Activated T-helper 17 cell treated with anti-CD3 and anti-CD28 coated beads, Interleukin-2, amount 50 U/mL, for 72 hours (primary cell): ENCODE measurements at places on chromosomes 7 and 10. TPM values are rescaled to one million over a fixed set of nuclear protein-coding genes. Genes with fewer than 3 reads are reported as not detected.

DNA sequence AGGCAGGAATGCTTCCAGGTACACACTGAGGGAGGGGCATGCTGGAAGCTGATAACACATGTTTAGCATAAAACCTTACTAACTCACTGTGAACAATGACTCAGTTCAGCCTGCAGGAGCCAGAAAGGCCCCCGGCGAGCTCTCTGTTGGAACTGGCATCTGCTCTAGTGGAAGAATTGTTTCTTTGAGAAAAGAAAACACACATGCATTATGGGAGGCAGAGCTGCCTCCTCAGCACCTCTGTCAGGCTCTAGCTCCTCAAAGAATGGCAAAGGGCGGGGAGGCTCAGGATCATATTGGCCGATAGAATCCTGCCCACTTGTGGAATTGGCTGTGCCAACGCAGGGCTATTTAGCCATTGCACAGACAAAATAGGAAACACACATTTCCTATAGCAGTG lies 338.3 kb downstream of the CXCL12 start:
- ATAC-seq: no peak

GRCh38 chr7:132491391-132491945 lies 84.8 kb downstream of the PLXNA4 start:
- no peak for ATAC-seq

GRCh38 chr7:39541511-39541910 lies 24.7 kb upstream of the YAE1 start:
- no peak for ATAC-seq

DNA sequence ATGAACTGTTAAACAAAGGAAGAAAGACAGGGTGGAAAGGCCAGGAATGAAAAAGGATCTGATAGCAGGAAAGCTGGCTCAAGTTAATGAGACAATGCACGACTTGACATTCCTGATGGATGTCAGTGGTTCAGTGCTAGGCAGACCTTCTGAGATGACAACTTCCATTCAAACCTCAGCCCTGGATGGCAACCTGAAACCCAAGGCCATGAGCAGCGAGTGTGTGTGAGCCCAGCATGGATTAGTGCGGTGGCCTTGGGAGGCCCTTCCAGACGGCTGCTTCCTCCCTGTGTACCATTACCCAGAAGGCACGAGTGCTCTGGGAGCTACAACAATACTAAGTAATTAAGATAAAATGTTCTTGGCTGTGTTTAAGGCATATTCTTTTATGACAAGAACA lies 18.8 kb downstream of the TRIL start:
- ATAC-seq: no peak

DNA sequence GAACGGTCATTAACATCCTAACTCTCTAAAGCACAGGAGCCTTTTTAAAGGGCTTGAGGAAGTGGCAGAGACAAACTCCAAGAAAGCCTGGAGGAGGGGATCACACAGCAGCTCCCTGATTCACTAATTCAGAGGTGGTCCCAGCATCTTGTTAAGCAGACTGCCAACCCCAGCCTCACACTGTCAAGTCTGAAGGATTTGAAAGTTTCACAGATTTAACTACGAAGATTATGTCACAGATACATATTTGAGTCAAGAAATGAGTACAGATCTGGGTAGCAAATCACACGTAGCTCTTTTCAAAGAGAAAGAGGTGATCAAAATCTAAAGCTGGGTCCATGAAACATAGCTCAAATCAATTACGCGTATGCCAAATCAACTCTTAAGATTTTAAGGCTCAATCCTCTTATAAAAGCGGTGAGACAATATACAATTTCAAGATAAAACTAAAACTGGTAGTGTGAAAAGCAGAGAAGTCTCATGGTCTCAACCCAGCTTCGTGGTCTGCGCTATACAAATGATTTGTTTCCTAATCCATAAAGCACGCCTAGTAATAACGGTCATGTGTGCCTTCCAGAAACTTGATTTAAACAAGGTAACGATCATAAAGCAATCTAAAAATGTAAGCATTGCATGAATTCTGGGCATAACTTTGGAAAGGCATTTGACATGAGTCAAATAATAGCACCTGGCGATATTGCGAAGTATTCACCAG lies 229.9 kb upstream of the MKLN1 start:
- peak; percentile 83 for ATAC-seq

DNA sequence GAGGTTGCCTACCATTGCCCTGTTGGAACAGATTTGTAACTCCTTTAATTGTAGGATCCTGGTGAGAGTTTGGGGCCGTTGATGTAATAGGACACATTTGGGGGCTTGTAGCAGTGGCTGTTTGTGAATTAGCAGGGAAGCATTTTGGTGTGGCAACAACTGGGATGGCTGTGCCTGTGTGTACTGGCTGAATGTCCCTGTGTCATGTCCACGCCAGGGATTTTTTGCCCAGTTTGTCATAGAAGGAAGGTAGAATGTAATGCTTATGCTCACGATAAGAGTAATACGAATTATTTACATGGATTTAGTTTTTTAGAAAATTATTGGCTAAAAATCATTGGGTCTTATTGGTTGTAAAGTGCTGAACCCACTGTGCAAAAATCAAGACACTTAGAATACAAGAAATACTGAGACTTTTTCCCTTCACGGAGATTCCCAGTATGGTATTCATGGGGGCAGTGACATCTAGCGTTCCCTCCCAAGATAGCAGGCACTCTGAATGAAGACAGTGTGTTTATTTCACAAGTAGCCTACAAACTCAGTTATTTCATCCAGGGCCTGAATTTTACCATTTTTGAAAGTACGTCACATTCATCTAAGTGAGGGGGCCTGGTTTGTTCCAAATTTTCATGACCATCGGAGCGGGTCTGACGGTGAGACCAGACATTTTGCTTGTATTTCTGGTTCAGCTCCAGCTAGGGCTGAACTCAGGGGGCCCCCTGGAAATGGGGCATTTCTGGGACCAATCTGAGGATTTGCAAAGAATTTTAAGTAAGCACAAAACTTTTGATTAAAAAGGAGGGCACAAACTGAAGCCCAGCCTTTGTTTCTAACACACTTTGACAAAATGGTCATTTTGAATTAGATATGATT lies 74.7 kb downstream of the CACNB2 start:
- no peak for ATAC-seq

DNA sequence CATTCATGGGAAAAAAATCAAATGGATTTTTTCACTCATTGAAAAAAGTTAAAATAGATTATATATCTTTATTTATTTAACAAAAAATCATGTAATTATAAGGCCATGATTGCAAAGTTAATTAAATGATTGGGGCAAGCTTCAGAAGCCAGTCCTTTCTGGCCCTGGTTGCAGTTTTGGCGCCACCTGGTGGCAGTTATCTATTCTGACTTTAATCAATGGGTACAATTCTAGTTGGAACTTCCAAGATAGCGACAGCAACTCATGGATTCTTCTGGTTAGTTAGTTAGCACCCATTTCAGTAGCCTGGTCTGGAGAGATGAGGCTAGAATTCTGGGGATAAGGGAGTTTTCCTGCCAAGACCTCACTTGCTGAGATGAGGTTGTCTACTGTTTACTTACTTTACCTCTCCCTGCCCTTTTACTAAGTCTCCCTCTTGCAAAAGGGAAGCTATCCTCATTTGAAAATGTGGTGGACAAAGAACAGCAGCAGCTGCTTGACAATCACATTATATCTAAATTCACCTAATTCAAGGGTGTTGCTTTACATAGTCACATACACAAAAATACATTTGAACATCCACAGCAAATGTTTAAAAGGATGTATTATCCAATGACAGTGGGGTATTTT lies 42.3 kb downstream of the NOC3L start:
- ATAC-seq: peak; percentile 49

DNA sequence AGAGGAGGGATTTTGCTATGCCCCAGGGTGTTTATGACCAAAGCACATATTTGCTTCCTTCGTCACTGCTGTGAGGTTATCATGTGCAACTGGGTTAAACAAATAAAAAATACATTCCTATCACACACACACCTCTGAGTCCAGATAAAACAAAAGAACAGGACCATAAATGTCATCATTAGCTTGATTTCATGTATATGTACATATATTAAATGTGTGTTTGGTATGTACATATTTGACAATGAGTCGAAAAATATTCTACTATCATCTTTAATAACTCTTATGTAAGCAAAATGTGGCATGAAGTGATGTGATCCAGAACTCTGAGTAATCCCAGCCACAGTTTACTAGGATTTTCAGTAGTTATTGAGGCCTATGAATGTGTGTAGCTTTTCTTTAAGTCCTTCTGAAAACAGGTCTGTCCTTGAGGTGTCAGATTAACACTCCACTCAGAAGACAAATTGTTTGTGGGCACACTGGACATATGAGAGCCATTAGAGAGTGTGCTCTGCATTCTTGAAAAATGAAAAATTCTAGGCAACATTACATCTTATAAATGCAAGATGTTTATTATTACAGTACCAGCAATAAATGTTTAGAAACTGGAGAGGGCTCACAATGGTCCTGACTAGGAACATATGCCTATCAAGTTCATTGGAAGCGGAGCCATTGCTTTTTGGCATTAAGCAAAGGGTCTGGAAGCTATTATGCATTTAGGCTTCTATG lies 335.1 kb upstream of the SEMA3A start:
- ATAC-seq: no peak

GRCh38 chr10:130360826-130361311 lies 224.7 kb downstream of the GLRX3 start:
- no peak for ATAC-seq

DNA sequence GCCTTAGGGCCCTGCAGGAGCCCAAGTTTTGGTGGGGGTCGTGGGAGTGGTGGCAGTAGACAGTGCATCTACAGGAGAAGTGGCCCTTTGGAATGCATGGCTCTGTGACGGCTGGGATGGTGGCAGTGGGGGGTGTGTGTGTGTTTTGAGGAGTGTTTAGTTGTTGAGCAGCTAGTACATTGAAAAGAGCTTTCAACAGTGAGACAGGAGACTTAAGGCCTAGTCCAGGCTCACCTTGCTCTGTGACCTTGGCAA lies 27.1 kb downstream of the ZNF775 start:
- ATAC-seq: no peak

- no peak for ATAC-seq
These were observed 26.1 kb downstream of the NOM1 start for GRCh38 chr7:156975620-156976019.

DNA sequence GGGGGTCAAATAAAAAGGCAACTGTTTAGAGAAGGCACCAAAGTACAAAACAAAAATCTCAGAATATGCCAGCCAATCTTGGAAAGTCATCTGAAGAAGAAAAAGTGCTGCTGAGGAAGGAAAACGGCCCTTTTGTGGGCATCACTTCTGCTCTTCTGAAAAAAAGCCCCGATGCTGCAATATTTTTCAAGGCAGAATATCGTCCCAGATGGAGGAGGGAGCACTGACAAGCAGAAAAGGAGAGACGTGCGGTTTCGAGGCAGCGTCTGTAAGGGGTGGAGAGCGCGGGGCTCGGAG lies 959 bp upstream of the ATRNL1 start:
- no peak for ATAC-seq

GRCh38 chr7:128398016-128398840 lies 11.6 kb downstream of the IMPDH1 start:
- peak; percentile 60 for ATAC-seq

GRCh38 chr7:37738321-37738720 lies 54.8 kb downstream of the GPR141 start:
- ATAC-seq: no peak

- no peak for ATAC-seq
These were observed 2.6 kb downstream of the PRLHR start for GRCh38 chr10:118592675-118593330.

DNA sequence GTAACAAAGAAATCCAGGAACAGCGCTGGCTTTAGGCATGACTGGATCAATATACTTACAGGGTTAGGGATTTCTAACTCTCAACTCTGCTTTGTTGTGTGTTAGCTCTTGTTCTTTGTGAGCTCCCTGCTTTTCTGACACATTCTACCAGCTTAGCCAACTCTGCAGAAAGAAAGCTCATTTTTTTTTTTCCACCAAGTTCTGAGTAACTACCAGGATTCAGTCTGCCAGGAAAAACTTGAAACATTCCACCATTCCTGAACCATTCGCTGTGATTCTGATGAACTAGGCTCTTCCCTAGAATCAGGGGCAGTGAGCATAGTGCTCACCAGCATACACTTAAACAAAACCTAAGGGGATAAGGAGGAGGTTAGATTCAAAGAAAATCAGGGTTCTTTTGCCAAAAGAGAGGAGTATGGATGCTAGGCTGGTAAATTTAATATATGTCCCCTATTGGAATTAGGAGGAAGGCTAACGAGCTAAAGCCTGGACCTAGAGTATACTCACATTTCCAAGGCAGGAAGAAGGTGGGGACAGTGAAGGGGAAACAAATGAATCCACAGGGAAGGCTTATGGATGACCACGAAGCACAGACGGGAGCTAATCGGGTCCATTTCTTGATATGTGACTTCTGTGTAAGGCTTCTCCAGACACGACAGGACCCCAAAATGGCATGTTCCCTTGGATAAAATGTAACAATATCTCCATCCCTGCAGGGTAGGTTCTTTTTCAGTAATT lies 183.4 kb downstream of the PRKG1 start:
- no peak for ATAC-seq

GRCh38 chr7:121276313-121276712 lies 52.5 kb upstream of the WNT16 start:
- no peak for ATAC-seq

- no peak for ATAC-seq
These were observed 91.0 kb downstream of the PTPRE start for GRCh38 chr10:127997937-127998336.

- peak; percentile 63 for ATAC-seq
These were observed 529 bp downstream of the TASOR2 start for GRCh38 chr10:5684971-5685763.

DNA sequence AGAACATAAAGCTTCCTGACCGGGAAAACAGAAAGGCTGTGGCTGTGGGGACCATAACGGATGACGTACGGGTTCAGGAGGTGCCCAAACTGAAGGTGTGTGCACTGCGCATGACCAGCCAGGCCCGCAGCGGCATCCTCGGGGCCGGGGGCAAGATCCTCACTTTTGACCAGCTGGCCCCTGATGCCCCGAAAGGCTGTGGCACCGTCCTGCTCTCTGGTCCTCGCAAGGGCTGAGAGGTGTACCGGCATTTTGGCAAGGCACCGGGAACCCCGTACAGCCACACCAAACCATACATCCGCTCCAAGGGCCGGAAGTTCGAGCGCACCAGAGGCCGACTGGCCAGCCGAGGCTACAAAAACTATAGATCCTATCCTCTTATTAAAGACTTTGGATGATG lies 179.3 kb downstream of the PTN start:
- no peak for ATAC-seq

DNA sequence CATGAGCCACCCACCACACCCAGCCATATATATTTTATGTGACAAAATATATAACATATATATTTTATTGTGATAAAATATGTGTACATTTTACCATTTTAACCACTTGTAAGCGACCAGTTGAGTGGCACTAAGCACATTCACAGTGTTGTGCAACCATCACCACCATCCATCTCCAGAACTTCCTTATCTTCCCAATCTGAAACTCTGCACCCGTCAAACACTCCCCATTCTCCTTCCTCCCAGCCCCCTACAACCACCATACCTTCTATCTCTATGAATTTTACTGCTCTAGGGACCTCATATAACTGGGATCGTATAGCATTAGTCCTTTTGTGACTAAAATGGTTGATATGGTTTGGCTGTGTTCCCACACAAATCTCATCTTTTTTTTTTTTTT lies 20.8 kb upstream of the CYTH3 start:
- no peak for ATAC-seq

MET gene
- 0.08 TPM for total RNA-seq

COL13A1 gene
- total RNA-seq: not detected

CYP2C8 gene
- total RNA-seq: 0.16 TPM

PPP1R3A gene
- not detected for total RNA-seq

ANKRD1 gene
- not detected for total RNA-seq

MEOX2 gene
- total RNA-seq: not detected

HIF1AN gene
- total RNA-seq: 53.3 TPM

SPDYE6 gene
- not detected for total RNA-seq

LRWD1 gene
- total RNA-seq: 14.8 TPM

SPDYE2 gene
- not detected for total RNA-seq

GPR15LG gene
- total RNA-seq: not detected

APBB1IP gene
- total RNA-seq: 46.5 TPM
